DND-41 (cell line): ENCODE measurements at places on chromosomes 3 and 15.

- no peak for DNase-seq
These were observed 262.5 kb downstream of the PLOD2 start for GRCh38 chr3:145898487-145898886.

DNA sequence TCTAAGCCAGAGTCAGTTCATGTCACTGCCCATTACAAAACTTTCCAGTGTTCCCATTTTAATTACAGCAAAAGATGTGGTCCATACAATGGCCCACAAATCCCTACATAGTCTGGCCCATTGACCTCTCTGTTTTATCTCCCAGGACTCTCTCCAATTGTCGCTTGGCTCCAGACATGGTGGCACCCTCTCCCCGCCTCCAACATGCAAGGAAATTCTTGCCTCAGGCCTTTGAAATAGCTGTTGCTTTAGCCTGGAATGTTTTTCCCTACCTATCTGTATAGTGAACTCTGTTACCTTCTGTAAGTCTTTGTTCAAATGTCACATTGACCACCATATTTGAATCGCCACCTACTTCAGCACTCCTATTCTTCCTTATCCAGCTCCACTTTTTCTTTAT lies 377.3 kb upstream of the MCTP2 start:
- no peak for DNase-seq

- peak; percentile 62 for DNase-seq
These were observed 894 bp upstream of the CCNL1 start for GRCh38 chr3:157160658-157161424.

DNA sequence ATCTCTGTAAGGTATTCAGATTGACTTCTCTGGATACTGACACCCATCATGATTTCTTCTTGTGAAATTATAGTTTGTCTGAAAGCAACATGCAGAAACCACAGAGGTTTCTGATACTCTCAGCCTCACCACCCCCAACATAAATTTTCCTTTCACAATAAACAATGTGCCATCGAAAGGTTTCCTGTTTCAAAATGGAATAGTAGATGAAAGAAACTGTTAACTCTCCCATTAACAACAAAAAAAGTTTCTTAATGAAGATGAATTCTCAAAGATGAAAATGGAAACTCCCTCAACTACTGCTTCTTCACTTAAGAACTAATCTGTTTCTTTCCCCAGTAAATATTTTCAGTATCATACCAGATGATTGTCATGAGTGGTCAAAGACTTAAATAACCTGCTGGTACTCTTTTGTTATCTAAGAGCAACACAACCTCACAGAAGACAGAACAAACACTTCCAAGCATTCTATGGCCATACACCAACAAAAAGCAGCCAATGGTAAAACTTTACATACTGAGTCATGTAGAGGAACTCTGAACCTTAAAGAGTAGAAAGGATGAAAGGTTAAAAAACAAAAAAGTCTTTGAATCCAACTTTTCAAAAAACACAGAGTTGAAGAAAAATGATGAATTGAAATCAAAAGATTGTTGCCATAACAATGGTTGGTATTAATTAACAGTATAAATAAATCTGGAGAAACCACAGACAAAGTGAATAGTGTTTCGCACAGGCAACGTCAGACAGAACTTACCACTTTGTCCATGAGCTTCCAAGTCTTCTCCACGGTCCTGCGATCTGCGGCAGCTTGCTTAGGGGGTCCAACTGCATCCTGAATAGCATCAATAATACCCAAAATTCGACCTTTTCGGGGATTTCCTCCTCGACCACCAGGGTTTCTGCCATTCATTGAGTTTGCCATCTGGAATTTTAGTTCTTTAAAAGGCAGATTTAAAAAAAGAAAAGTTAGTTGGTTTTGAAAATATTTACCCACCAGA lies 1.9 kb downstream of the CBLB start:
- peak; percentile 10 for DNase-seq

DNA sequence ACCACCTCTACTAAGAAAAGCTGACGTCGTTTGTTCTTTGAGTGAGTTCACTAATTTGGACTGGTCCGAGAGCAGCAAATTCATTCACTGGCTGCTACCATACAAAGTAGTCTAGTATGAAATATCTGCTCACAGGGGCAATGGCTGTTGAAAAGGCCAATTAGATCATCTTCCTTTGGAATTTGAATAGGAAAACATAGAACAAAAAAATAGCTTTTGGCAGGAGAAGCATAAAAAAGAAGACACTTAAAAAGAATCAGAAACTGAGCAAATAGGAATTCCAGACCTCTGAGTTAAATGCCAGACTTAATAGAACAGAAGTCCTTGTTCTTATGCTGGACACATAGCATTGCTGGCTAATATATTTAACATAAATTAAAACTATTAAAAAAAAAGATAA lies 159.3 kb downstream of the IL1RAP start:
- no peak for DNase-seq
